ENCODE measurements at places on chromosomes 2 and 18.

DNA sequence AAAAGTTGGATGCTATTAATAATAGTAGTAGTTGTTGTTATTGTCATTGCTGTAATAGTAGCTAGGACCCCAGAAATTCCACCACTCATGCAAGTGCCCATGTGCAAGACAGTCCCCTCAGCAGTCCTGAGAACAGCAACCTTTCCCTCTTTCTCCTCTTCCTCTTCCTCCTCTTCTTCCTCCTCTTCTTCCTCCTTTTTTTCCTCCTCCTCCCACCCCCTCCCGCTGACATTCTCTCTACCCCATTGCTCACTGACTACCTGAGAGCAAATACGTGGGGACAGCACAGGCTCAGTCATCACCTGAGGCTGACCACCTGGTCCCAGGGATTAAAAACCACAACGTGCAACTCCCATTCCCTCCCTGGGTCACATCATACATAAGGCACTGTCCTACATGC lies 41.8 kb downstream of the SMAD7 start:
- no peak for DNase-seq

- DNase-seq = no peak
Observed at GRCh38 chr2:180376066-180376465, 369.0 kb upstream of the CWC22 start.

DNA sequence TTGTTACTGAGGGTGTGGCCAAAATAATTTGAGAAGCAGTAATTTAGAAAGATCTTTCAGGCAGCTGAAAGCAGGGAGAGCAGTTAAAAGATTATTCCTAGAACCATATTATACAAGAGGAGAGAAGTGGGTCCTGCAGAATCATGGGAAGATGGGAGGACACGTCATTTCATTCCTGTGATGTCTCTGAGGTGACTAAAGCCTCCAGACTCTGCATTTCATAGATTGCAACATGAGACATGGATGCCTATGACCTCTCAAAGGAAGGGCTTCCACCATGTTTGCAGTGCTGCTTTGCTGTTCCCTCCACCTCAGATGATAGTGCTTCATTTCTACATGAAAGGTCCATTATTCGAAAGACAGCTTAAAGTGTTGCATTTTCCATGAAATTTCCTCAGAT lies 788.4 kb downstream of the TSN start:
- DNase-seq = peak; percentile 50

DNA sequence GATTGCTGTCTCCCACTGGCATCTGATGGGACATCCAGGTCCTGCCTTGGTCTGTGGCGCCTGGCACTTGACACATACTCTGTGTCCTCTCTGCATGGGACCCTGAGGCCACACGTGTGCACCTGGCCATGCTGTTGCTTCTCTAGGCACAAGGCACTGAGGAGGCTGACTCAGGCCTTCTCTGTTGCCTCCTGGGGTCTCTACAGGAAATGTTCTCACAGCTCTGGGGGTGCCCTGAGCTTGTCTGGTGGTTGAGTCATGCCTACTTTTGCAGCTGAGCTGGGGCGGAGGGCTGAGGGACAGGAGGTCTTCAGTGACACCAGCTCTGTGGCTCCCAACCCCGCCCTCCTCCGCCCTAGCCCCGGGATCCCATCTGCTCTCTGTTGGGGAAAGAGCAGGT lies 207.0 kb upstream of the HS6ST1 start:
- peak; percentile 39 for DNase-seq

GRCh38 chr2:10235909-10236550 lies 66.7 kb upstream of the HPCAL1 start:
- no peak for DNase-seq

GRCh38 chr2:189702071-189702470 lies 27.6 kb downstream of the ANKAR start:
- DNase-seq = no peak

GRCh38 chr2:195603998-195604397 lies 53.0 kb upstream of the SLC39A10 start:
- DNase-seq = no peak

GRCh38 chr2:151904807-151905206 lies 76.6 kb upstream of the ARL5A start:
- DNase-seq = no peak

DNA sequence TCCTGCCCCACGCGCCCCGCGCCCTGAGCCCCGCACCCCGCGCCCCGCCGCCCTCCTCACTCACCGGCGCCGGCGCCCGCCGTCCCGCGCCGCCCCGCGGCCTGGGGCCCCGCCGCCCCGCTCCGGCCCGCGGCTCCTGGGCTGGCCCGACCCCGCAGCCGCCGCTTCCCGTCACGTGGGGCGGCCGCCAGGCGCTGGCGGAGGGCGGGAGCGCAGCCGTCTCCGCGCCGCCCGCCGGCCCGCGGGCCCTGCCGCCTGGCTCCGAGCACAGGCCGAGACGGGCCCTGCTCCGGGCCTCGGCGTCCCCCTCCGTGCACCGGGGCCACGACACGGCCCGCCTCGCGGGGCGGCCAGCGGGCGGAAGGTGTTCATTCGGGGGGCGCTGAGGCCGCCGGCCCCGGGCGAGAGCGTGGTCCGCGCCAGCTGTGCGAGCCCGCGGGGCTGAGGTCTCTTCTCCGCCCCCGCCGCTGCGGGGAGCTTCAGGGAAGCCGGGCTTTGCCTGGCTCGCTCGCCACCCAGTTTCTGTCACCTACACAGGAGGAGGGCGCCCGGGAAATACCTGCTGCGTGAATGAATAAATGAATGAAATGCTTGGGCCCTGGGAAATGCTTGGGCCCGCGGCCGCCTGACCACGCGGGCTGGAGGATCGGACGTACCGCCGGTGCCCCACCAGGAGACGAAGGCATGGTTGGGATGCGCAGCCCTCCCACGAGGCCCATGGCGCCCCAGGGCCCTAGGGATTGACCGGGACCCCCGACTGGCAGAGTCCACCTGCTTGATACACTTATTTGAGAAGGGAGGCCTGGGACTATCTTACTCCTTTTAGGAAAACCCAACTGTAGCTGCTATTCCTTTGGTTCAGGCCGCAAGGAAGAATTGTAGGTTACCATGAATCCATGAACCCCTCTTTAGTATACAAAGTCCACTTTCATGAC lies at the start of gene TGFBRAP1:
Gene TGFBRAP1 (minus strand): TSS at position 175 of the 935 bp plus-strand sequence. CDS start 21,434 bp downstream, outside the sequence.
- peak; percentile 53 for DNase-seq

DNA sequence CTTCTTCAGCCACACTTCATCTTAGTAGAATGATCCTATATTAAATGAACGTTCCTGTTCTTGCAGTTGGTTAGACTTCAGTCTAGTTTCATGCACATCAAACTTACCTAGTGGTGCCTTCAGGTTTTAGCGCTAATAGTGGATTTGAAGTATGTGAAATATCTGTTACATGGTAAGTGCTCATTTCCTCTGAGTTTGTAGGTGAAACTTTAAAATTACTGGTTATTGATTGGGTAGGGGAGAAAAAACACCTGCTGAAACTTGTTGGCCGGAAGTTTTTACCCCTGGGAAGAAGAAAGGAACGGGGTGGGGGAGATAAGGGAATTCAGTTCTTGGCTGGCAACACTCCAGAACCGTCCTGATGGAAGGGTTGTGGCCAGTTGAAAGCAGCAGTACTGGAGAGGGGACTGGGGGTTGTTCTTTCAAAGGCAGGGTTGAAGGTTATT lies 112.8 kb downstream of the SPTBN1 start:
- DNase-seq = no peak

DNA sequence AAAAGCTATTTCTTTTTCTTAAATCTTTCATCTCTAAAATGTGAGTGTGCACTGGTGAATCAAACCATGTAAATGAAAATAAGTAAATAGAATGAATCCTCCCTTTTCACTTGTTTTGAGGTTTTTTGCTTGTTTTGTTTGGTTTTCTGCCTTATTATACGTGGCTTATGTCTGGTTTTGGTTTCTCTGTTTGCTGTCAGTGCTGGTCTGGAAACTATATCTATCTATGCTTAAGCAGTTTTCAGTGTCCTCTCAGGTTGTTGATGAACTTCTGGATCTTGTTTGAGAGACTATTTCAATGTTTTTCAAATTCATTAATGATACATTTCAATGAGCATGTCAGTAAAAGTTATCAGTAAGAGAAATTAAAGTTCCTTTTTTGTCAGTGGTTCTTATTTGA lies 48.1 kb upstream of the TNFRSF11A start:
- DNase-seq = no peak

DNA sequence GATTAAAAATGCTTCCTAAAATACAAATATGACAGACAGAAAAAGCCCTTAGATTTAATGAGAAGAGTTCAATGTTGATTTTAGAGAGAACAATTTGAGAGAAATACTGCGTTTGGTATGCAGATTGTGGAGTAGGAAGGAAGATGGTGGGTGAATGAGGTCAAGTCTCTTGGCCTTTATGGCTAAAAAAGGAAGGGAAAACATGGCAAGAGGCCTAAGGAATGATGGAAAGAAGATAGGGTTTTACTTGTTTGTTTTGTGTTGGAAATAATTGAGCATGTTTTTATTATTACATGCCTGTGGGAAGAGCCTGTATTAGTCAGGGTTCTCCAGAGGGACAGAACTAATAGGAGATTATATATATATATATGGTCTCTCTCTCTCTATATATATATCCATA lies 318.1 kb downstream of the TRIB2 start:
- DNase-seq = no peak

GRCh38 chr2:239711911-239712570 lies 311.2 kb upstream of the HDAC4 start:
- DNase-seq = no peak

- DNase-seq = no peak
Observed at GRCh38 chr2:150937030-150937429, 324.6 kb downstream of the RBM43 start.

DNA sequence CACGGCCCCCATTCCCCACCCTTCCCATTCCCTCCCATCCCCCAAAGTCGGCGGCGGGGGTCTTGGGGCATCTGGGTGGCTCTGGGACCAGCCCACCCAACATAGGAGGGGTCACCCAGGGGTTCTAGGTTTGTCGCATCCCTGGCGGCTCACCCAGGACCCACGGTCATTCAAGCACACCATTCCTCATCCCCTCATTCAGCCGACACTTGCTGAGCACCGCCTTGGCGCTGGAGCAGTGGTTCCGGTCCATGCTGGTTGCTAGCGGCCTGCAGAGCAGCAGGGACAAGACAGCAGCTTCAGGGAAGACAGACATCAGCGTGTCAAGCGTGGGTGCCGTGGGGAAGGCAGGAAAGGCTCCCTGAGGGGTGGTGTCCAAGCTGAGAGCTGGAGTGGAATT lies 50.5 kb upstream of the OTOS start:
- no peak for DNase-seq

DNA sequence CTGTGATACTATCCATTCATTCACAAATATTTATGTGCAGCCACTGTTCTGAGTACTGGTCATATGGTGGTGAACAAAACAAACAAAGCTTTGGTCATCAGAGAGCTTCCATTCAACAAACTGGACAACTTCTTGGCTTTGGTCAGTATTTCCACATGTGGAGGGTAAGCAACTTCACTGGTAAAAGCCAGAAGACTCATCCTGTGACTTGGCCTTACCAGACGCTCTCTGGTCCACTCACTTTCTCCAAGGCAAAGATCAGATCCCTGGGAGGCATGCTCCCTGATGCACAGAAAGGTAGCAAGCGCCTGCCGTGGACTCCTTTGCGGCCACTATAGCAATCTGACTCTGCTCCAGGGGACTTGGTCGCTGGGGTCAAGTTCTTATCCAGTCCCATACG lies 179.5 kb downstream of the EN1 start:
- DNase-seq = peak; percentile 58

DNA sequence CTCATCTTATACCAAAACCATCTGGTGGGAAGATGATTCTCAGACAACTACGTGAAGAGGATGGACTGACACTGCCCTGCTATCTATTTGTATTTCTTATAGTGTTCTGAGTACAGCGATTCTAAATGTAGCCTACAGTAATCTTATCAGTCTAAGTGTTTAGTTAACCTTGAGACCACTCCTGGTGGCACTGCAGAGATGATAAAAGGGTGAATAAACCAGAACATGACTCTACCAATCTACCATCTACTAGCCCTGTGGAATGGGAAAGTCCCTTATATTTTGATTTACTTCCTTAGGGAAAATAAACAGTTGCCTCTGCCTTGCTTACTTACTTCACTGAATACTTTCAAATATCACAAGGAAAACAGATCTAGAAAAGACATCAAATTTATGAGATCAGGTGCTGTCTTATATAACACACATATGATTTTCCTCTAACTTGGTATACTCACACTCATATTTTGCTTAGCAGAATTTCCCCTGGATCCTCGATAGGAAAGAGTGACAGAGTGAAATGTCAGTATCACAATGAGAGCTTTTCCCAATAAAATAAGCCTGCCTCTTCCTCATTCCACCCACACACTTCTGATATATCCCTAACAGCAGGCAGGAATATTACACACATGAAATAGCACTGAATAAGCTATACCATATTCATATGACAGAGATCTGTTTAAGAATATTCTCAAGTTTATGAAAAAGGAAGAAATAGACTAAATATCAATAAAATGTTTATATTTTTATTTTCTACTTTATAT lies 58.6 kb upstream of the MTIF2 start:
- DNase-seq = no peak

DNA sequence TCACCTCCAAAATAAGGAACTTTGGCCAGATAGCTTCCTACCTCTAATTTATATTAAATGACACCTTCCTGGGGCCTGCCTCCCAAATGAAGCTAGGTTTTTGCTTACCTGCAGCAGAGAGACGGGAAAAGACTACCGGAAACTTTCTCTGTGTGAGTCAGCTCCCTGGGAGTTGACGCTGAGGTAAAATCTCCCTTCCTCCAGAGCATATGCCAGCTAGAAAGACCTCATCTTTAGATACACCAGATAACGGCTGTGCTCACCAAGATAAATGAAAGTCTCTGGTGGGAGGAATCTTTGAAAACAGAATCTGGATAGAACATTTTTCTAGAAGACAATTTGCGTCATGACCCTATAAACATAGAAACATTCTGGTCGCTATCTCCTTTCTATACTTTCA lies 99.7 kb upstream of the RFX8 start:
- no peak for DNase-seq

DNA sequence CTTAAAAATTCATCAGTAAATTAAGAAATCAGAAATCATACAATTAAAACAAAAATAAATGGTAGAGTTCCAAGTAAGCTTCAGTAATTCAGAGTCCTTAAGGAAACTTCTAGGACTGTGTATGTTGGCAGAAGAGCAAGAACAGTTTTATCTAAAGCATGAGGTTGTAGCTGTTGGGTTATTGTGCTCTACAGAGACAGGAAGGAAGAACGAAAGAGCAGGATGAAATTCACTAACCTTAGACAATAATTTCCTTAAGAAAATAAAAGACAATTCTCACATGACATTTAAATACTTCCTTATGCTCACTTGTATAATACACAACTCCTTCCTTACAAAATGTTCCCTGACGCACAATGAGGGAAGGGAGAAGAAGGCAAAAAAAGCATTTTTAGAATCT lies 133.4 kb downstream of the STK39 start:
- DNase-seq = no peak

DNA sequence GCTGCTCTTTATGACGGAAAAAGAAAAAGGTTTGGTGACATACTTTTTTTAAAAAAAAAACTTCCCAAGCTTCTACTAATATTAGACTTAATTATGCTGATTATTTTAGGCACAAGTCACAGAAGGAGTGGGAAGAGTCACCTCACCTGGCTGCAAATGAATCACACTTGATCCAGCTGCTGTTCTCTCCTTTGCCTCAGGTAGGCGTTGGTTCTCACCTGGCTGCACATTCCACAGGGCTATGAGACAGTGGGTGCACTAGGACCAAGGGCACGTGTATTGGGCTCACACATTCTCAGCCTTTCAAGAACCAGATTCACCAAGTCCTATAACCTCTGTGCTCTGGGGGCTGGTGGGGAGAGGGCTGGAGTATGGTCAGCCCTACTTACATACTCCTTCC lies 93.3 kb downstream of the TGFA start:
- no peak for DNase-seq

GRCh38 chr2:98422449-98422848 lies 22.2 kb upstream of the INPP4A start:
- DNase-seq = no peak
